Hematopoietic multipotent progenitor cell treated with erythropoietin and hydrocortisone succinate and interleukin-3 and kit ligand, for 6 days (in vitro differentiated cells): ENCODE measurements at places on chromosomes 2 and 18.

- no peak for DNase-seq
These were observed 33.1 kb upstream of the RASGRP3 start for GRCh38 chr2:33443274-33443829.

- DNase-seq, result no peak
These were observed 20.5 kb downstream of the SLC25A52 start for GRCh38 chr18:31740180-31740579.

DNA sequence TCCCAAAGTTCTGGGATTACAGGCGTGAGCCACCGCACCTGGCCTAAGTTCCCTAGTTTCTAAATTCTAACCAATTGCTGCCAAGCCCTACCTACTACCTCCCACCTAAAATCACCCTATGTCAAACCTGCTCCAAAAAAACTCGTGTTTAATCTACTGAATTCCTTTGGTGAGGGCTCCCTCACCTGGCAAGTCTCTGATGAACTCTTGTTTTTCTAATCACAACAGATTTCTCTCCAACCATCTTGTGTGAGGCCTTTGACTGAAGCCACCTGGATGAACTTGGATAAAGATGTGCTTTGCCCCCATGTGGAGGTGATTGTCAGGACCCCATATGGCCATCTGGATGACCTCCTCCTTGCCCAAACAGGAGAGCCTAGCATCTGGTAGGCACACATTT is 17.4 kb upstream of the SLC35G4 start:
- DNase-seq, result no peak

- no peak for DNase-seq
These were observed 193.8 kb downstream of the CMPK2 start for GRCh38 chr2:6671913-6672312.
